Inflammatory macrophage (primary cell): ENCODE measurements at places on chromosomes 2 and 18.

- peak; percentile 70 for DNase-seq
Measured at GRCh38 chr2:101149241-101150192, 1.7 kb downstream of the TBC1D8 start.

- DNase-seq = no peak
Measured at GRCh38 chr18:13231151-13231550, 12.6 kb downstream of the LDLRAD4 start.

DNA sequence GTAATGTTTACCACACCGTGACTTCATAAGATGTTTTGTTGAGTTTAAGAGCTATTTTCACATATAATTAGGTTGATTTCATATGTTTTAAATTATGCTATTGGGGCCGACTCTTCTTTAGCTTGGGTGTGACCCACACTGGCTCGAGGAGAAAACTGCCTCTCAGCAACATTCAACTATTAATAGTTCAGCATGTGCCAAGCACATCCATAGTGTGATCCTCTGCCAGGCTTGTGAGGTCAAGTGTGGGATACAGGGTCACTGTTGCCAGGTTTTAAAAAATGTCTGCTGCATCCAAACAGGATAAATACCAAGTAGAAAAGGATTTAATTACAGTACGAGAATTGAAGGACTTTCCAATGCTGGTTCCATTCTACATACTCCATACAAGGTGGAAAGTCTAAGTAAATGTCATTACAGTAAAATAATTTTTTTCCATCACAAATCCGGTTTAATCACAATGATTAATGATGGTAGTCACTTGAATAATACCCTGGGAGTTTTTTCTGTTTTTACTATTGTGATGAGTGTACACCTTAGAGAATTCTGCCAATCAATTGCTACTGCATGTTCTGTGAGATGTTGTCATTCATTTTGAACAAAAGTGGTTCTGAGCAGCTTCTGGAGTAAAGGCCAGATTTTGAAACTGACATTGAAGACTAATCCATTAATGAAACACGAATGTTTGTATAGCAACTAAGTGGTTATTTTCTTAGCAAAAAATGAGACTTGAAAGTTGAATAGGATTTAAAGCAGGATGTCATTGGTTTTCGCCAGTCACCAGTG, 84.5 kb downstream of the ABI2 start:
- DNase-seq = no peak

GRCh38 chr2:133787207-133787606, 218.9 kb upstream of the NCKAP5 start:
- no peak for DNase-seq

DNA sequence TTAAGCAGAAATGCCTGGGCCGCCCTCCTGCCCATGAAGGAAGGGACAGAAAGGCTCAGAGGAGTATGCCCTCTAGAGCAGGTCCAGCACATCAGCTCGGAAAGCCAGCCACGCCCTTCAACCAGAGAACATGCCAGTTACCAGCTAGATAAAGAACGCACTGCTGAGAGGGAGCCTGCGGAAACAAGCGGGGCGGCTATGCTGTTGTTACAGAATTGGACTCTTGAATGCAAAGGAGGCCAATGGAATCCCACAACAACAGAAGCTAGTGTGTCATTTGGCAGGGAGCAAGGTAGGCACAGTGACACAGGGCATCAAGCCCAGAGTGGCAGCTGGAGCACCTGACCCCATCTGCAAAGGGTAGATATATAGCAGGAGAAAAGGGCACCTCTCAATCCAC, 242.9 kb upstream of the ID2 start:
- no peak for DNase-seq

- no peak for DNase-seq
Measured at GRCh38 chr2:33589444-33589843, 9.7 kb downstream of the FAM98A start.

DNA sequence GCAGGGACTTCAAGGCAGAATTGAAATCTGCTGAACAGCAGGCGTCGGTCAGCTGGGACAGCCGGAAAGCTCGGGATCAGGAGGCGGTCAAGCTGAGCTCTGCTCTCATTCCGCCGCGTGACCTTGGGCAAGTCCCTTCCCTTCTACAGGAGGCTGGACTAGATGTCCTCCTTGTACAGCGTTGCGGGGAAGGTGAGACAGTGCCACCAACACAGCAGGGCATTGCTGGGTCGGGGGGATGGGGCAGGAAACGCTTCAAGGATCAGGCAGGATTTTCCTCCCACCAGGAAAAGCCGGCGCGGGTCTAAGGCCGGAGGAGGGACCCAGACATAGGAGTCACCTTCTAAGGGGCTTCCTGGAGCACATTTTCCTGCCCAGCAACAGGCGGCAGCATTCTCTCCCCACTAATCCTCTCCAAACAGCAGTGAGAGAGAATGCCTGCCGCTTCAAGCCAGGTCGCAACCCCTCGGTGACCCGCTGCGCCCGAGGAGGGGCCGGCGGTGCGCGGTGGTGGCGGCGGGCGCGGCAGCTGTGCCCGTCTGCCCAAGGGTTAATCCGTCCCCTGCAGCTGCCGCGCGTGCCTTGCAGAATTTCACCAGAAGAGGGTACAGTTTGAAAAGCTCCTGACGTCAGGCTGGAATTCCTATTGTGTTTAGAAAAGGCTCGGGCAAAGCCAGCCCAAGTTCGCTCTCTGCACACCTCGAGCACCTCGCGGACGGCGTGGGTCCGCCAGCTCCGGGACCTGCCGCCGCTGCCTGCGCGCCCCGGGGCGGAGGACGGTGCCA, at the start of gene KCNF1:
Gene KCNF1 (plus strand): TSS at position 644 of the 785 bp plus-strand sequence. CDS start 493 bp downstream, outside the sequence.
- peak; percentile 69 for DNase-seq

GRCh38 chr18:58716060-58716756, 44.9 kb downstream of the MALT1 start:
- no peak for DNase-seq

DNA sequence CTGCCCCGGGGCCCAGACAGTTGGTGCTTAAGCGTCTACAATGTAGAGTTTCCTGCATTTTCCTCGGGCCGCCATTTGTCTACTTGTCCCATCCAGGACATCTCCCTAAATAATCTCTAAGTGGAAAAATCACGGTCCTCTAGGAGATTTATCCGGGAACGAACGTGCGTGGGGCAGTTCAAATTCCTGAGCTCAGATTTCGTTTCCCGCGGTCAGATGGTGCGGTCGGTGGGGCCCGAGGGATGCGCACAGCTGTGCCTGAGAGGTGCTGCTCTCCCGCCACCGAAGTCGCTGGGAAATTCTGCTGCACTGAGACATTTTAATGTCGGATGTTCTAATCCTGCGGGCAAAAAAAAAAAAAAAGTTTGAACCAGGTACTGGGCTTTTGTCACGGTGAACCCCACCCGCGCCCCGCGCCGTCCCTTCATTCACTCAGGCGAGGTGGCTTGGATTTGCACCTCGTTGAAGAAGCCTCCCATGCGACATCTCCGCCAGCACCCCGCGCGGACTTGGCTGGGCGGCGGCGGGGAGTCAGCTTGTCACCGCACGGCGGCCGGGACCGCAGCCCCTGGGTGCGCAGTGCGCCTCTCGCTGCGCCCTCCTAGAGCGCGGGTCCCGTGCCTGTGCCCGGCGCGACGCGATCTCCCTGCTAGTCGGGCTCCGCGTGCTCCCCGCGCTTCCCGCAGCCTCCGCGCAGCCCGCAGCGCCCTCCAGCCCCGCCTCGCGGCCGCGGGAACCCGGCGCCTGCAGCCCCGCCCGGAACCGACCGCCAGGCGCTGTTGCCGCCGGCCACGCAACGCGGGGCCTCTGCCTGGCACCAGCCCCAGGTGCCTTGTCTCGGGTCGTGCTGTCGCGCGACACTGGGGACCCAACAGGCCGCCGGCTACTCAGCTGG, 191.9 kb upstream of the TCF4 start:
- no peak for DNase-seq

DNA sequence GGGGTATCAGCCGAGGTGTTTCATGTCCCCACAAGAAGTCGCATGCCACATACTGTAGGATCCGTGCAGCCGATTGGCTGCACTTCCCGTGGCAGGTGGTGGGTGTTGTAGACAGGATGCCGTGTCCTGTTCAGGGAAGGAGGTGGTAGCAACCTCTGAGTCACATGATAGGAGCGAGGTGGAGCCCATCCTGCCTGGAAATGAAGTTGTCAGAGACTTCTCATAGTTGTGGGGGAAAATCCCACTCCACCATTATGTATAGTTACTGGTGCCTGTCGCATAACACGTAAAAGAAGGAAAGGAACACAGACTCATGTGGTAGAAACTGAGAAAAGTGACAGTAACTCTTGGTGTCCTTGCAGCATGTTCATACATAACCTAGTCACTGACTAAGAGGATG, 91.4 kb upstream of the IL1R2 start:
- no peak for DNase-seq

DNA sequence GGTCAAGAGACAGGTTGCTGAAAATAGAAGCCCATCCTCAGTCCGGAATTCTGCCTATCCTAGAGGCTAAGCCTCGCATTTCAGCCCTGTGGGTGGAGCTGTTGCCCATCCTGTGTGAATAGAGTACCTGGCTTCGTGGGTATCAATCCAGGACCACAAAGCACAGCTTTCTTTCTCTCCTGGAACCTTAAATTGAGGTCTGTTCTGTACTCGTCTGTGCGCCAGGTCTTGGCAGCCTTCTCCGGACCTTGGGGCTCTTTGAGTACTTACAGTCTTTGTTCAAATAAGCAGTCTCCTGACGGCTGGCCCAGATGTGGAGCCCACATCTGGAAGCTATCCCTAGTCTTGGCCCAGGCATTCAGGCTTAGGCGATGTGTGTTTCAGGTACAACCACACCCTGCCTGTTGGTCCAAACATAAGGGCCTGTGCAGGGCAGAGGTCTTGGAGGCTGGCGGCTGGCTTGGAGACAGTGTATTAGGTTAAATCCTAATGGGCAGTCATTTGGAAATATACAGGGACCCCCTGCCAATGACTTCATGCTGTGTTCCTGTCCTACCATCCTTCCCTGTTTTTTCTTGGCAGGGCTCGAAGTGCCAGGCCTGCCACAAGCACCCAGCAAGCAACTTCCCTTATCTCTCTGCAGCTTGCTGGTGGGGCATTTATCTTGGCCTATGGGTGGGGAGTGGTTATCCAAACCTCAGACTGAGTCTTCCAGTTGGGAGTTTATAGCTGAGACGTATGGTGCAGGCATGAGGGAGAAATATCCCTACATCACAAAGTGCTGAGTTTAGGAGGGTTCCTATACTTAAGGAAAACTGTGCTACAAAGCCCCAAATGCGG, 294.1 kb downstream of the BCL2 start:
- DNase-seq = no peak

DNA sequence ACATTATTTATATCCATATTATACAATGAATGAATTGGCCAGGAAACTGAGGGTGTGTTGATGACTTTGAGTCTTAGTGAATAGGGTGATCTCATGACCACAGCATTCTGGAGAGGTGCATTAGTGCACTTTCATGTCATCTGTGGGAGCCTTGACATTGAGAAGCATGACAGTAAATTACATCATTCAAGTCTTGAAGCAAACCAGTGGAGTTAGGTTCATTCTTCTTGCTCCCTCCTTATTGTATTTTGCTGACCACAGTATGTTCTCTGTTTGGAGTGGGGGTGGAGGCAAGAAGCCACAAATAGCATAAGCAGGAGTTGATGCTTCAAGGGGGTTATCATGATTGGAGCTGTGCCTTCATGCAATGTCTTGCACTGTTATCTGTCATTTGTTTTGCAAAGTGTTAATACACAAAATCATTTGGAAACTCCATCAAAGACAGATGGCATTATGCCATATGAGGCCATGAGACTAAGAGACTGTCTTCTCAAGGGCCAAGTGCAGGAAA, 680.2 kb downstream of the NYAP2 start:
- peak; percentile 43 for DNase-seq

DNA sequence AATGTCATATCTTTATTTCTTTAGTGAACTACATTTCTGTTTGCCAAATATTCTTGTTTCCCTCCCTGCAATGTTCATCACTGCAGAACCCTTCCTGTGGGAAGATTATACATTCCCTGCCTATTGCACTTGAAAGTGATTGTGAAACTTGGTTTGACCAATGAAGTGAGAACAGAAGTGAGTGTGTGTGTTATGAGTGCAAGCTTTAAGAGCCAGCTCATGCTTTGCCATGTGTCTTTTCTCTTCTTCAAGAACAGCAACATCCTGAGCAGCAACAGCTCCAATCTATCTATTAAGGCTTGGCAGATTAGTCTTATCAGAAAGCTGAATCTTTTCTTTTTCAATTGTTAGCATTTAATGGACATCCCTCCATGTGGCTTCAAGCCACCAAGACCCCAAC, 42.0 kb upstream of the UBE2E3 start:
- no peak for DNase-seq
